ENCODE measurements at places on chromosomes 12 and 14.
A peak's percentile ranks its signal among the peaks of the same experiment; 100 is the strongest.

DNA sequence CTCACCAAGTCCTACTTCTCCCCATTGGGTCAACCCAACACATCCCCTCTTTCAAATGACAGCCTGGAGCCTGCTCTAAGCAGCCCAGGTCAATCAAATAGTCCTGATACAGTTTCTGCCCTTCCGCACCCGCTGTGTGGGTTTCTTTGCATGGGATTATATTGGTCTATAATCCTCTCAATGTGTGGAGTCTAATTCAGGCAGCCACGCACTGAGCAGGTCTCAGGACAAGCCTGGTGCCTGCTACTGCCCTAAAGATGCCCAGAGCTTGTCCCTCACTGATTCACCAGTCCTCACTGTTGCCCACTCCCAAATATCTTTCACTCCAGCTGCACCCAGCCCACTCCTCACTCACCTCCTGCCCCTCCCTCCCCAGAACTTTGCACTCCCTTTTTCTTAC, 16.4 kb downstream of the ACTN1 start:
- H3K36me3 ChIP-seq, result peaks cover 27% of the 10 kb centered on the region
- peak overlapping the region; percentile 73 for H3K27ac ChIP-seq
- DNase-seq, result no peak
- H3K4me3 ChIP-seq, result no peak overlapping the region

- peaks cover 73% of the 10 kb centered on the region for H3K36me3 ChIP-seq
- H3K27ac ChIP-seq, result peak overlapping the region; percentile 50
- peaks cover 5% of the 10 kb centered on the region for H3K4me1 ChIP-seq
- no peaks in the 10 kb centered on the region for H3K27me3 ChIP-seq
Observed at GRCh38 chr12:53481939-53482586, 17.2 kb downstream of the MAP3K12 start.

- H3K27ac ChIP-seq, result no peak overlapping the region
- no peaks in the 10 kb centered on the region for H3K4me1 ChIP-seq
- no peak for DNase-seq
Observed at GRCh38 chr12:16593546-16593945, 12.4 kb downstream of the LMO3 start.

DNA sequence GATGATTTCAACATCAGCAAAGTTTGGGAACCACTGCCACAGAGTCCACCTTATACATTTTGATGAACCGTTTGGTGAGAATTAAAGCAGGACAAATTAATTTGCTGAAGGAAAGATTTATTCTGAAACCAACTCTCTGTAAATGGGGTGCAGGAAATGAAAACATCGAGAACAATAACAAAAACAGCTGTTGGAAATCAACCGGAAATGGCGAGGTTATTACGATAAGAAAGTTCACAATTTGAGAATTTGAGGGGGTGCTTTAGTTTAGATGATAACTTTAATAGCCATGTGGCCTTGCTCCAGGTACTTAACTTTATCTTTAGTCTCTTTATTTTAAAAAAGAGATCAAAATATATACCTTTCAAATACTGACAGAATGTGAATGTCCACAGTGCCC, 56.7 kb downstream of the KCNJ8 start:
- H3K27ac ChIP-seq, result no peak overlapping the region
- no peaks in the 10 kb centered on the region for H3K4me1 ChIP-seq
- H3K27me3 ChIP-seq, result no peaks in the 10 kb centered on the region

- no peaks in the 10 kb centered on the region for H3K27me3 ChIP-seq
- H3K4me1 ChIP-seq, result 0 out of 2 replicates have a peak, but pooled peaks cover 7% of the 10 kb centered on the region
- no peaks in the 10 kb centered on the region for H3K36me3 ChIP-seq
- no peak overlapping the region for H3K27ac ChIP-seq
Observed at GRCh38 chr14:90720336-90720735, 95.9 kb downstream of the TTC7B start.

DNA sequence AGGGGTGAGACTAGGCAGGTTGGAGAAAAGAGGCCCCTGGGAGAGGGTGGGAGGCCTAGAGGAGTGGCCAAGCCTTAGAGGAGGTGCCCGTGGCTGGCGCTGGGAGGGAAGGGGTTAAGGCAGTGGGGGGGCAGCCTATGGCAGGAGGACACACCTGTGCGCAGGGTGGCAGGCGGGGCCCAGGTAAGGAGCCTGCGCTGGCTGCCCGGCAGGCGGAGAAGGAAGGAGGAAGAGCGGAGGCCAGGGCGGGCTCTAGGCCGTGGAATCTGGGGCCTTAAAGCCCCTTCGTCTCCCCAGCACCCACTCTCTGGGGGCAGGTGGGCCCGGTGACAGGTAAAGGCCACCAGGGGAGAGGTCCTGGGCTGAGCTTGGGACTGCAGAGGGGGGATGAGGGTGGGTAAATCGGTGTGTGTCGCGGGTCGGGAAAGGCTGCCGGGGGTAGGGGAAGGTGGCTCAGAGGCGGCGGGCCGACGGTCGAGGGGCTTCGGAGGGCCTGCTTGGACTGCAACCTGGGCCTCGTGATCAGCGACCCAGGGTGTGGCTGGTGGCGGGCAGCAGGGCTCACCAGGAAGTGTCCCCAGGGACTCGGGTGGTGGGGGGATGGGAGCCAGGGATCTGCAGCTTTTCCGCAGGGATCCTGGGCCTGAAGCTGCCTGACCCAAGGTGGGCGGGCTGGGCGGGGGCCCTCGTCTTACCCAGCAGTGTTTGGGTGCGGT, 7.3 kb downstream of the PHB2 start:
- H3K27ac ChIP-seq, result no peak overlapping the region
- no peaks in the 10 kb centered on the region for H3K27me3 ChIP-seq
- H3K4me1 ChIP-seq, result peaks cover 9% of the 10 kb centered on the region
- peak; percentile 38 for DNase-seq
- no peak overlapping the region for H3K4me3 ChIP-seq

GRCh38 chr12:122976648-122976975, 1.6 kb downstream of the OGFOD2 start:
- no peaks in the 10 kb centered on the region for H3K36me3 ChIP-seq
- H3K4me3 ChIP-seq, result no peak overlapping the region
- no peaks in the 10 kb centered on the region for H3K27me3 ChIP-seq
- no peak for DNase-seq

- DNase-seq, result peak; percentile 78
- peaks cover 15% of the 10 kb centered on the region for H3K4me1 ChIP-seq
- H3K4me3 ChIP-seq, result no peak overlapping the region
- H3K27me3 ChIP-seq, result no peaks in the 10 kb centered on the region
- no peaks in the 10 kb centered on the region for H3K36me3 ChIP-seq
Observed at GRCh38 chr14:64801800-64802199, 77.9 kb downstream of the SPTB start.

- H3K4me3 ChIP-seq, result no peak overlapping the region
- H3K36me3 ChIP-seq, result no peaks in the 10 kb centered on the region
- no peaks in the 10 kb centered on the region for H3K27me3 ChIP-seq
- DNase-seq, result no peak
Observed at GRCh38 chr12:87310126-87310525, 719.1 kb downstream of the C12orf50 start.

GRCh38 chr12:111773801-111774551, 7.2 kb downstream of the ALDH2 start:
- no peaks in the 10 kb centered on the region for H3K27me3 ChIP-seq
- H3K4me1 ChIP-seq, result peaks cover 6% of the 10 kb centered on the region
- H3K4me3 ChIP-seq, result no peak overlapping the region
- H3K27ac ChIP-seq, result no peak overlapping the region

DNA sequence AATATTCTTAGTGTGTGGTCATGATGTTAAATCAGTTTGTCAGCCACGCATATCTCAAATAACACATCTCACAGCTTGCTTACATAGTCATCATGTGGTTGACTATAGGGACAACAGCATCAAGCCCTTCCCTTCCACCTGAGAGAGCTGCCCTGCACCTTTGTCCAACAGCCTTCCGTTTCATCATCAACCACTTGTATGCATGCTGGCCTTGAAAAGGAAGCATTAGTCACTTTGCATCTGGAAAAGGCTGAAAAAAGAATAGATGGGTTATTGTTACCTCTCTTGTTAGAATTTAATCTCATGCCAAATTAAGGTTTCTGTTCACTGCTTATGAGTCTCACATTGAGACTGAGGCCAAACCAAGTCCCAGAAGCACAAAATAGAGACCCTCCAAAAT, 1586.5 kb upstream of the SEL1L start:
- H3K36me3 ChIP-seq, result no peaks in the 10 kb centered on the region
- no peaks in the 10 kb centered on the region for H3K4me1 ChIP-seq
- no peak overlapping the region for H3K27ac ChIP-seq
- DNase-seq, result no peak
- H3K27me3 ChIP-seq, result no peaks in the 10 kb centered on the region

DNA sequence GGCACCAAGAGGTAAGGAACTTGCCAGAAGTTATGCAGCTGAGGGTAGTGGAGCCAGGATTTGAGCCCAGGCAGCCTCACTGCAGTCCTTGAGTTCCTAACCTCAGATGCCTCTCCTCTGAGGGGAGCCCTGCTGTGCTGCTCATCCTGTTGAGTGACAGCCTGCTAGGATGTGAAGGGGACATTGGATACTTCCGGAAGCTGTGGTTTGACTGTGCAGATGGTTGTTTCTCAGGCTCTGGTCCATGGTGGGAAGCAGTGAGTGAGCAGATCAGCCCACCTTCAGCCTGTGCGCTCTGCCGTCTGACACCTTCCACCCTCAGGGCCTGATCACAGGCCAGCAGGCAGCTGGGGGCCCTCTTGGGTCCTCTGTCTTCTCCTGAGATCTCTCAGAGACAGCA, 253.2 kb downstream of the CACNA1C start:
- no peak overlapping the region for H3K4me3 ChIP-seq
- DNase-seq, result no peak
- no peaks in the 10 kb centered on the region for H3K36me3 ChIP-seq
- H3K4me1 ChIP-seq, result peaks cover 34% of the 10 kb centered on the region
- H3K27ac ChIP-seq, result no peak overlapping the region
- H3K27me3 ChIP-seq, result no peaks in the 10 kb centered on the region

GRCh38 chr12:98238515-98239130, 276.8 kb upstream of the TMPO start:
- no peak overlapping the region for H3K4me3 ChIP-seq
- no peaks in the 10 kb centered on the region for H3K27me3 ChIP-seq
- H3K4me1 ChIP-seq, result no peaks in the 10 kb centered on the region
- DNase-seq, result no peak

- H3K4me1 ChIP-seq, result peaks cover 15% of the 10 kb centered on the region
- DNase-seq, result no peak
- H3K4me3 ChIP-seq, result no peak overlapping the region
- no peaks in the 10 kb centered on the region for H3K36me3 ChIP-seq
Observed at GRCh38 chr14:50670196-50670865, 2.2 kb upstream of the SAV1 start.

DNA sequence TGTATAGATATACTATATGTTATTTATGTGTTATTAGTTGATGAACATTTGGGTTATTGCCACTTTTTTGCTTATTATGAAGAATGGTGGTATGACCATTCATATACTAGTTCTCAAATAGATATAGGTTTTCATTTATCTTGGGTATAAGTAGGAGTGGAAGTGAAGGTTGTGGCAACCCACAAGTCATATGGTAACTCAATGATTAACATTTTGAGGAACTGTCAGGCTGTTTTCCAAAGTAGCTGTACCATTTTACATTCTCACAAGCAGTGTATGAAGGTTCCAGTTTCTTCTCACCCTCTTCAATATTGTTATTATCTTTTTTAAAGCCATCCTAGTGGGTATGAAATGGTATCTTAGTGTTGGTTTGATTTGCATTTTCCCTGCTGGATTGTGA, 19.0 kb upstream of the MSRB3 start:
- H3K27me3 ChIP-seq, result no peaks in the 10 kb centered on the region
- DNase-seq, result no peak
- no peak overlapping the region for H3K4me3 ChIP-seq
- no peaks in the 10 kb centered on the region for H3K4me1 ChIP-seq
- no peaks in the 10 kb centered on the region for H3K36me3 ChIP-seq

- H3K4me3 ChIP-seq, result no peak overlapping the region
- no peaks in the 10 kb centered on the region for H3K4me1 ChIP-seq
- H3K27ac ChIP-seq, result no peak overlapping the region
- H3K27me3 ChIP-seq, result no peaks in the 10 kb centered on the region
Observed at GRCh38 chr12:49340095-49340870, 3.3 kb upstream of the C1QL4 start.

- no peak for DNase-seq
- no peaks in the 10 kb centered on the region for H3K27me3 ChIP-seq
- H3K4me3 ChIP-seq, result no peak overlapping the region
Observed at GRCh38 chr12:95648990-95649791, 97.9 kb upstream of the USP44 start.

GRCh38 chr14:101031186-101031585, 127.7 kb upstream of the RTL1 start:
- H3K4me3 ChIP-seq, result no peak overlapping the region
- H3K27me3 ChIP-seq, result no peaks in the 10 kb centered on the region
- no peak overlapping the region for H3K27ac ChIP-seq

DNA sequence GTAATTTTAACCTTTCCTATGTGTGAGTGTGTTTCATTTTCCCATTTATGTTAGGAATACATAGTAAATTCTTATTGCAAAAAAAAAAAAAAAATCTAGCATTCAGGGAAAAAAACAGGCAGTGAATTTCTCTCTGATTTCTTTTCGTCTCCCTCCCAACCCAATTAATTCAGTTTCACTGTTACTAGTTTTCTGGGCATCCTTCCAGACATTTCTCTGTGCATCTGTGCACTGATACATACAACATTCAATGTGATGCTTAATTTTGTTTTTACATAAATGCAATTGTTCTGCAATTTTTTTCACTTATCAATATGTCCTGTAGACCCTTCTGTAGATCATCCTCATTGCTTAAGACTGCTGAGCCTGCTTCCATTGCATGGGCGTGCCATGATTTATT, 694.3 kb upstream of the TBX3 start:
- no peak overlapping the region for H3K27ac ChIP-seq
- no peaks in the 10 kb centered on the region for H3K27me3 ChIP-seq
- H3K4me3 ChIP-seq, result no peak overlapping the region
- peaks cover 14% of the 10 kb centered on the region for H3K4me1 ChIP-seq
- peak; percentile 43 for DNase-seq
- no peaks in the 10 kb centered on the region for H3K36me3 ChIP-seq

DNA sequence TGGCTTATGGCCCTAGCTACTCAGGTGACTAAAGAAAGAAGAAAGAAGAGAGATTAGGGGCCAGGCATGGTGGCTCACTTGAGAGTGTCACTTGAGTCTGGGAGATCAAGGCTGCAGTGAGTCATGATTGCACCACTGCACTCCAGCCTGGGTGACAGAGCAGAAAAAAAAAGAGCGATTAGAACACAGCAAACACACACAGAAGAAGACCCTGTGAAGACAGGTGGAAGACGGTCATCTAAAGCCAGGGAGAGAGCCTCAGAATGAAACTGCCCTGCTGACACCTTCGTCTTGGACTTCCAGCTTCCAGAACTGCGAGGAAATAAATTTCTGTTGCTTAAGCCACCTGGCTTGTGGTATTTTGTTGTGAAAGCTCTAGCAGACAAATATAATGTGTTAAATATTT, 17.5 kb upstream of the PPP1CC start:
- no peaks in the 10 kb centered on the region for H3K36me3 ChIP-seq
- H3K4me1 ChIP-seq, result no peaks in the 10 kb centered on the region
- no peak for DNase-seq
- no peak overlapping the region for H3K27ac ChIP-seq
- H3K4me3 ChIP-seq, result no peak overlapping the region
- no peaks in the 10 kb centered on the region for H3K27me3 ChIP-seq
